ENCODE measurements at places on chromosomes 1 and 21.

- H3K4me1 ChIP-seq: no peaks in the 10 kb centered on the region
- no peak overlapping the region for H3K27ac ChIP-seq
- H3K4me3 ChIP-seq: no peak overlapping the region
- no peaks in the 10 kb centered on the region for H3K36me3 ChIP-seq
- peaks cover 25% of the 10 kb centered on the region for H3K27me3 ChIP-seq
Observed at GRCh38 chr1:158407092-158407491, 7.8 kb upstream of the OR10T2 start.

DNA sequence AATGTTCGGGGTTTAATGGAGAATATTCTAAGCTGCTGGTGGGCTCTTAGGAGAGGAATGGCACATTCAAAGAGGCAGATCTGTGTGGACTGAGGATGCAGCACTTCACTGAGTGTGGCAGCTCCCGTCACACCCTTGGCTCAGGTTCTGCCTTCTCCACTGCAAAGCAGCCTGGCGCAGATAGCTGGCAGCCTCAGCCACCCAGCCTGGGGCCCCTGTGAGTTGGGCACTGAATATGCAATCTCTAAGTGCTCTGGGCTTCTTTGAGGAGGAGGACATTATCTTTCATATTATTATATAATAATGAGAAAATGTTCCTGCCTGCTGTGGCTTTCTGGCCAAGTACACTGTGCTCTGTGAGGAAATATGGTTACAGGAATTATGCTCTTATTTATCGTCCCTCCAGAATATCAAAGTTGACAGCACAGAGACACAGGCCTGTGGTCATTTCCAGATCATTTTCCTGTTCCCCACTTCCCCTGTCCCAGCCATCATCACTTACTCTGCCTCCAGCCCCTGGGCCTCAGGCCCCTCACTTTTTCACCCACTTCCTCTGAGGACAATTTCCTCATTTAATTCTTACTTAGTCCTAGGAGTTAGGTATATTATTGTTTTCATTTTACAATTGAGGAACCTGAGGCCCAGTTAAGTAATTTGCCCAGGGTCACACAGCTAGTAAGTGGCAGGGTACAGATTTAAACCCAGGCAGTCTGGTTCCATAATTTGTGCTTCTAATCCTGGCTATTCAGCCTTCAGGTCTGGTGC lies 53.6 kb downstream of the MAB21L3 start:
- no peaks in the 10 kb centered on the region for H3K27me3 ChIP-seq
- no peak overlapping the region for H3K4me3 ChIP-seq
- H3K4me1 ChIP-seq: peaks cover 16% of the 10 kb centered on the region
- DNase-seq: no peak

- H3K4me3 ChIP-seq: no peak overlapping the region
- no peak overlapping the region for H3K27ac ChIP-seq
- DNase-seq: no peak
- no peaks in the 10 kb centered on the region for H3K27me3 ChIP-seq
- no peaks in the 10 kb centered on the region for H3K36me3 ChIP-seq
Observed at GRCh38 chr1:60149251-60149650, 75.7 kb upstream of the C1orf87 start.

DNA sequence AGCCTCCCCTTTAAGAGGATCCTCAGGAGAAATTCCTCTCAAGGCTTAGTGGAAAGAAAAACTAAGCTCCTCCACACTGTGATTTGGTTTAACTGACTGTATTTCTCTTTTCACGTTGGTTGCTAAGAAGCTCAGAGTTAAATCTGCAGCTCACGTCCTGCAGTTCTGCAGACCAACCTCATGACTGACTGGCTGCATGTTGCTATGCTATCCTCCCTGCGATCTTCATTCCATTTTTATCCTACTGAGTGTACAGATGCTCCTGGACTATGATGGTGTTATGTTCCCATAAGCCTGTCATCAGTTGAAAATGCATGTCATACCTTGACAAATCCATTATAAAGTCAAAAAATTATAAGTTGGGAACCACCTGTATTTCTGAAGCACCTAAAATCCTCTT lies 34.6 kb downstream of the FAM163A start:
- H3K4me1 ChIP-seq: no peaks in the 10 kb centered on the region
- H3K27me3 ChIP-seq: peaks cover 4% of the 10 kb centered on the region
- no peak overlapping the region for H3K27ac ChIP-seq

DNA sequence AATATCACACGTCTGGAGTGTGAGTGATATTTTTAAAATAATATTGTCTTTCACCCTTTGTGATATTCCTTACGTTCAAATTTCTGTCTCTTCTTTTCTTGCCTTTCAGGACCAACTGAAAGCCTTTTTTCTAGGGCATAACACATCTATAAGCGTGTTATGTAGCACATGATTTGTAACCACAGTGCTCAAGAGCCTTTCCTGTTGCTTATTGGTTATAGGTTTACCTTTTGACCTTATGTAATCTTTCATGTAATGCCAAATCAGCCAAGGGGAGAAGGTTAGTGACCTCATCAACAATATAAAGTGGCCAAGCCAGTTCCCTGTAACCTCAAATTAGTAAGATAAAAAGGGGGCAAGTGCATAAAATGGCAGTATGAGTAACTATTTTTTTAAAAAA lies 480.2 kb downstream of the AMY1C start:
- no peaks in the 10 kb centered on the region for H3K36me3 ChIP-seq
- no peak overlapping the region for H3K27ac ChIP-seq
- no peak for DNase-seq
- H3K4me3 ChIP-seq: no peak overlapping the region

DNA sequence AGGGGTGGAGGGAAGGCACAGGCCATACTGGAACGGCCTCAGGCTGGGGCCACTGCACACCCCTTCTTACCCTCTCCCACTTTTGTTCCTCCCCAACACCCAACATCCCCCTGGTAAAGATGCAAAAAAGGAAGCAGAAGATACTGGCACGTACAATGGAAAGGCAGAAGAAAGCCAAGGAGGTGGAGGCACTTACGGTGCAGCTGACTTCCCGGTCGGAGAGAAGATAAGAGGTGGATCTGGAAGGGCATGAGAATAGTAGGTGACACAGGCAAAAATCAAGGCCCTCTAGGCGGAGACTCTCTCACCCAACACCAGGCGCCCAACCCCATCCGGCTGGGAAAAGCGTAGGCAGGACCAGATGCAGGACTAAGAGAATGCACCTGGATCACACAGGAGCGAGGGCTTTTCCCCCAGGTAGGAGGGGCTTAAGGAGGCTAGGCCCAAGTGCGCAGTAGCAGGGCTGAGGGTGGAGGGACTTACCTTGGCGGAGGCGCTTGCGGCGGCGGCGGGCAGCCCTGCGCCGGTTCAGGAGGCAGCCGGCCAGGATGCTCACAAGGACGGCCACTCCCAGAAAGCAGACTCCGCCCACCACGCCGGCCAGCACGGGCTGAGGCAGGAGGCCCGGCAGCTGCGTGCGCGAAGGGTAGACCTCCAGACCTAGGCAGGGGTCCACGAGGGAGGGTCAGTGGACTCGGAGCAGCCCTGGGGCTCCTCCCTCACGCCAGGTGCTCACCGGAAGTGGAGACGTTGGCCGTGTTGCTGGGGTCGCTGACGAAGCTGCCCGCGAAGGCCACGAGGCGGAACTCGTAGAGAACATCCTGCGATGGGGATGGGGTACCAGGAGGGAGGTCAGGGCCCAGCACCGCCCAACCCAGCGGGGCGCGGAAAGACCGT lies 4.1 kb upstream of the TAGLN2 start:
- no peaks in the 10 kb centered on the region for H3K27me3 ChIP-seq
- H3K27ac ChIP-seq: no peak overlapping the region
- H3K36me3 ChIP-seq: peaks cover 7% of the 10 kb centered on the region
- DNase-seq: no peak
- H3K4me1 ChIP-seq: peaks cover 14% of the 10 kb centered on the region

DNA sequence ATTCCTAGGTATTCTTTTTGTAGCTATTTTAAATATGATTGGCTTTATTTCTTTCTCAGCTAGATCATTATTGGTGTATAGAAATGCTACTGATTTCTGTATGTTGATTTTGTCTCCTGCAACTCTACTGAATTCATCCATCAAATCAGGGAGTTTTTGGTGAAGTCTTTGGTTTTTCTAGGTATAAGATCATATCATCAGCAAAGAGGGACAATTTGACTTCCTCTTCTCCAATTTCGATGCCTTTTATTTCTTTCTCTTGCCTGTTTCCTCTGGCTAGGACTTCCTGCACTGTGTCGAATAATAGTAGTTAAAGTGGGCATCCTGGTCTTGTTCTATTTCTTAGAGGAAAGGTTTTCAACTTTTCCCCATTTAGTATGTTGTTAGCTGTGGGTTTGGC lies 27.5 kb upstream of the PRKACB start:
- H3K27me3 ChIP-seq: no peaks in the 10 kb centered on the region
- H3K4me3 ChIP-seq: no peak overlapping the region

DNA sequence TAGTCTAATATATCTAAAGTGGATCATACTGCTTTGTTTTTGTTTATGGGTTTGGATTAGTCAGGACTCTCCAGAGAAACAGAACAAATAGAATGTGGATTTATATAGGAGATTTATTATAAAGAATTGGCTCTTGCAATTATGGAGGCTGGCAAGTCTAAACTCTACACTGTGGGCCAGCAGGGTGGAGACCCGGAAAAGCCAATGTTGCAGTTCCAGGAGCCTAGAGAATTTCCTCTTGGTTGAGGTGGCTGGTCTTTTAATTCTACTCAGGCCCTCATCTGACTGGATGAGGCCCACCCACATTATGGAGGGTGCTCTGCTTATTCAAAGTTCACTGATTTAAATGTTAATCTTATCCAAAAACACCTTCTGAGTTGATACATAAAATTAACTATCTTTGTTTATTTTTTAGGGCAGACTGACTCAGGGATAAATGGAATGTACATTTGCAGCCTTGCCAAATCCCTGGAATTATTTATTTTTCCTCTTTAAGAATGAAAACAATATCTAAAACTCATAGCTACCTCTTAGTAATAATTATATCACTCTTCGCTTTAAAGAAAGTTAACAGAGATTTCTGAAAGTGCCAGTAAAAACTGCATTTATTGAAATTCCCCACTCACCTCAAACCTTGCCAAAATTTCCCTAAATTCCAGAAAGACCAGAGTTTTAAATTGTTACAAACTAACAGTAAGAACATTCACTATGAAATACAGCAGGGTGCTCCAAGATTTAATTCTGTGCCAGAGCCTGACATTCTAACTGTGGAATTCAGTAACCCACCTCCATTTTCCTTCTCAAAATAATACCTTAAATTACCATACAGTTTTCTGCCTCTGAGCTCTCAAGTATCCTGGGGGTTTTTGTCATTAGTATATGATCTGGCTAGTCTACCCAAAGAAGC lies 36.6 kb upstream of the SSX2IP start:
- no peaks in the 10 kb centered on the region for H3K36me3 ChIP-seq
- H3K4me3 ChIP-seq: no peak overlapping the region

DNA sequence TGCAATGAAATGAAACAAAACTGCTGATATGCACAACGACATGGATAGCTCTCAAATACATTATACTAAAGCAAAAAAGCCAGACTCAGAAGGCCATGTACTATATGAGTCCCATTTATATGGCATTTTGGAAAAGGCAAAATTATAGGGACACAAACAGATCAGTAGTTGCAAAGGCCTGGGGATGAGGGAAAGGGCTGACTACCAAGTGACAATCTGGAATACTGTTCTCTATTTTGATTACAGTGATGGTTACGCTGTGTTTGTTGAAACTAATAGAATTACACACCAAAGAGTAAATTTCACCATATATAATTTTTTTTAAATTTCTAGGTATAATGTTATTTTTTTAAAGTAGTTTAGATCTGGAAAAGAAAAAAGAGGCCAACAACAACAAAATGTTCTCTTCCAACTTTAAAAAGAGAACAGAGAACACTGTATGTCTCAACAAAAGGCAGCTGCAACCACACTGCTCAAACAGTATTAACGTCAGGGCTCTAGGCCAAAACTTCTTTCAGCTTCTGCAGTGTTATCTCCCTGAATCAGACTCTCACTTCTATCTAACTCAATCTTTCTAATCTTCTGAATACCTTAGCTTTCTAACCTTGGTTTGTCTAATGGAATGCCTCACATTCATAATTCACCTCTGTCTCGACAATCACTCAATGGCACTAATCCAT lies 75.8 kb downstream of the FOXJ3 start:
- no peak for DNase-seq
- H3K27me3 ChIP-seq: no peaks in the 10 kb centered on the region
- H3K4me3 ChIP-seq: no peak overlapping the region
- H3K36me3 ChIP-seq: peaks cover 69% of the 10 kb centered on the region
- H3K4me1 ChIP-seq: peaks cover 58% of the 10 kb centered on the region

DNA sequence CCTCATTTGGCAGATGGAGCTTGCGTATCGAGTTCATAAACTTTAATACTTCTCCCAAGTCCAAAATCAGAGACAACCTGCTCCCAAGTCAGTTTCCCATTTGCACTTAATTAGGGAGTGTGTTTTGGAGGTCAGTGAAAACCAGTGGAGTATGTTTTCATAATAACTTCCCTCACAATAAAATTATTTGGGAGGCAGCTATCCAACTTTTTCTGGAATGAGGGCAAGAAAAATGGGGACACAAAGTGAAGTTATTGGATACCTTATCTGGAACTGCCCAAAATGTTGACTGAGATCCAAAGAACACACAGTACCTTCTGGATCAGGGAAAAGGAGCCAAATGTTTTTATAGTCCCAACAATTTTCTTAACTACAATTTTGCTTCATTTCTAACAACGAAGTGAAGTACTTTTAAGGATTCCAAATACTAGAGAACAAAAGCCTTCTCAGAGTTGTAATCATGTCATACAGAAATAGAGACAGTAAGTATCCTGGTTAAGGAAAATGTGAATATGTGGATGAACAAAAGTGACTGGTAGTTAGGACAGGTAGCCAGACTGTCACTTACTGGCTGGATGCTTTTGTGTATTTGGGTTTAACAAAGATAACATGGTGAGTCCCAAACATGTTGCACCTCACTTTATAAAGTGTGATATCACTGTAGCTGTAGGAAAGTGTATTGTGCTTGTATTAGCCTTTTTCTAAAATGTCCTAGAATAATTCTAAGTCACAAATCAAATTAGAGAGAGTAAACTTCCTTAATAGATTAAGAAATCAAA lies 325.0 kb downstream of the HLX start:
- no peak overlapping the region for H3K27ac ChIP-seq
- peaks cover 16% of the 10 kb centered on the region for H3K27me3 ChIP-seq
- no peaks in the 10 kb centered on the region for H3K36me3 ChIP-seq
- H3K4me3 ChIP-seq: no peak overlapping the region
- no peaks in the 10 kb centered on the region for H3K4me1 ChIP-seq

- H3K4me1 ChIP-seq: peaks cover 5% of the 10 kb centered on the region
- no peak overlapping the region for H3K27ac ChIP-seq
- H3K4me3 ChIP-seq: no peak overlapping the region
- no peak for DNase-seq
- no peaks in the 10 kb centered on the region for H3K36me3 ChIP-seq
Observed at GRCh38 chr1:245969283-245969682, 537.8 kb downstream of the SMYD3 start.

- DNase-seq: no peak
- H3K27me3 ChIP-seq: no peaks in the 10 kb centered on the region
- no peak overlapping the region for H3K27ac ChIP-seq
- no peak overlapping the region for H3K4me3 ChIP-seq
Observed at GRCh38 chr1:22509815-22510214, 53.5 kb upstream of the EPHA8 start.
